A549 treated with AZD2906 at 1 μM for 4 hours (cell line): ENCODE measurements at places on chromosomes 7 and 10. TPM values are rescaled to one million over a fixed set of nuclear protein-coding genes. Genes with fewer than 3 reads are reported as not detected.

CDCA7L gene
- 16.3 to 22.0 TPM (median 17.2 TPM) in 5 replicates for total RNA-seq

TMEM270 gene
- total RNA-seq = 0.09 to 0.17 TPM (median 0.15 TPM) in 5 replicates

FGL2 gene
- total RNA-seq = not detected in 5 replicates

SLC16A12 gene
- 0.45 to 1.2 TPM (median 0.93 TPM) in 5 replicates for total RNA-seq

AQP1 gene
- 0.33 to 0.53 TPM (median 0.45 TPM) in 5 replicates for total RNA-seq

CCDC201 gene
- total RNA-seq = not detected in 5 replicates

PCLO gene
- total RNA-seq = 0.77 to 1.5 TPM (median 0.85 TPM) in 5 replicates

IL6 gene
- 0.59 to 1.3 TPM (median 1.2 TPM) in 5 replicates for total RNA-seq

SHTN1 gene
- 20.2 to 30.3 TPM (median 25.1 TPM) in 5 replicates for total RNA-seq

RAPGEF5 gene
- total RNA-seq = 0.05 to 0.23 TPM (median 0.09 TPM) in 5 replicates

METTL2B gene
- 20.5 to 25.3 TPM (median 22.7 TPM) in 5 replicates for total RNA-seq

ANKRD2 gene
- total RNA-seq = 5.1 to 8.8 TPM (median 7.1 TPM) in 5 replicates

MOSPD3 gene
- 16.3 to 22.9 TPM (median 21.2 TPM) in 5 replicates for total RNA-seq

TBC1D12 gene
- total RNA-seq = 5.7 to 6.6 TPM (median 6.4 TPM) in 5 replicates

CC2D2B gene
- 0.08 to 0.44 TPM (median 0.34 TPM) in 4 of 5 replicates, not detected in the other for total RNA-seq

ASZ1 gene
- total RNA-seq = not detected in 5 replicates

C10orf62 gene
- total RNA-seq = 0.08 to 0.17 TPM (median 0.09 TPM) in 5 replicates

INMT gene
- 0.03 TPM in 1 of 5 replicates, not detected in the others for total RNA-seq

TFR2 gene
- 2.1 to 2.8 TPM (median 2.5 TPM) in 5 replicates for total RNA-seq

PRKCQ gene
- total RNA-seq = 3.3 to 4.5 TPM (median 3.8 TPM) in 5 replicates

C1GALT1 gene
- total RNA-seq = 25.2 to 28.2 TPM (median 26.4 TPM) in 5 replicates

NUTM2A gene
- total RNA-seq = 0.04 to 0.12 TPM (median 0.08 TPM) in 4 of 5 replicates, not detected in the other

GIMAP2 gene
- not detected in 5 replicates for total RNA-seq

NPTX2 gene
- total RNA-seq = 0.12 to 0.28 TPM (median 0.20 TPM) in 5 replicates
